ENCODE measurements at places on chromosomes 11 and 22. TPM values are rescaled to one million over a fixed set of nuclear protein-coding genes. Genes with fewer than 3 reads are reported as not detected.

Gene CHCHD10
- total RNA-seq: 30.6 TPM

Gene TNNT3
- 2.0 TPM for total RNA-seq

Gene PRR5
- total RNA-seq: 10.1 TPM

Gene MMP11
- total RNA-seq: 0.46 TPM

Gene ACR
- total RNA-seq: not detected

Gene APOBEC3G
- 2.2 TPM for total RNA-seq

Gene GTSE1
- total RNA-seq: 0.12 TPM

Gene DEUP1
- 0.28 TPM for total RNA-seq

Gene MYBPC3
- total RNA-seq: 1.0 TPM

Gene KRTAP5-6
- not detected for total RNA-seq

Gene KCNJ11
- 5.0 TPM for total RNA-seq

Gene MS4A12
- total RNA-seq: not detected

- DNase-seq: no peak
Measured at GRCh38 chr11:75597636-75598035, 35.6 kb downstream of the SERPINH1 start.

DNA sequence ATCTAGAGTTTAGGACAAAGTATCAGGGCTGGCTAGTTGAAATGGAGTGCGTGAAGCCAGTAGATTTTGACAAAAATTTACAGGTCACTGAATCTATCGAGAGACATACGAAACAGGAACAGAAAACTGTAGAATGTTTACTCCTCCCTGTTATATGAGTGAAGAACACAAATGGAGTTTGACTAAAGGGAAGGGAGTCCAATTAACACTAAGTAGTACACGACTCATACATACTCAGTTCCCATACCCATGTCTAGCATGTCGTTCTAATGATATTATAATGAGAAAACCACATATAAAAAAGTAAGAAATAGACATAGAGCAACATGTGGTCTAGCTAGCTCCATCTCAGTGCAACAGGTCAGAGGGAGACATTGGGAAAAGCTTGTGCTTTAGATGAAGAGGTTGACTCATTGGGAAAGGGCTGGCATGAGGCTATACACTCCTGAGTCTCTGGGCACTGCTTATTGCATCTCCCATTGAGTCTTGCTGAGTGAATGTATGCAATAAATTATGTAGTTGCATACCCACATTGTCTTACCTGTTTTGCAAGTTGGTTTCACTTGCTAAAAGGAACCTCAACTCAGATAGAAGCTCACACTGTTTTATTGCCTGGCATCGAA, 43.5 kb downstream of the CD44 start:
- DNase-seq: no peak

GRCh38 chr11:117823294-117823945, 1.1 kb downstream of the FXYD2 start:
- DNase-seq: peak; percentile 62

- no peak for DNase-seq
Measured at GRCh38 chr22:43969989-43970755, 14.9 kb downstream of the SAMM50 start.

GRCh38 chr22:32815943-32816342, 14.4 kb downstream of the TIMP3 start:
- DNase-seq: no peak

- peak; percentile 35 for DNase-seq
Measured at GRCh38 chr11:61587541-61587941, 6.7 kb upstream of the SYT7 start.

DNA sequence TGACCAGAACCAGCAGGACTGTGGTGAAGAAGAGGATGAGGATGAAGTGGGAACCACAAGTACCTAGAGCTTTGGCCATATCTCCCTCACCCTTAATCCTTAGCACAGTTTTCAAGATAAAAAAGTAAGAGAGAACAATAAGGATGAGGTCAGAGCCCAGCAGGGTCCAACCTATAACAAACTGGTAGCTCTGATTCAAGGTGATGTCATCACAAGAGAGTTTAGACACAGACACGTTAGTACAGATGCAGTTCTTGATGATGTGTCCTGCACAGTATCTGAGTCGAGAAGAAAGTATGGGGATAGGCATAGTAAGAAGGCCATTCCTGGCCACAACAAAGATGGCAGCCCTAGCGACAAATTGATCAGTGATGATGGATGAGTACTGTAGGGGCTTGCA, 586 bp downstream of the OR56A5 start:
- no peak for DNase-seq

GRCh38 chr11:92685049-92685448, 284.4 kb upstream of the MTNR1B start:
- no peak for DNase-seq

- no peak for DNase-seq
Measured at GRCh38 chr11:92313784-92314183, 89.2 kb downstream of the FAT3 start.

GRCh38 chr22:21862386-21863245, 4.8 kb downstream of the MAPK1 start:
- no peak for DNase-seq

- DNase-seq: no peak
Measured at GRCh38 chr11:22522225-22522624, 103.4 kb downstream of the FANCF start.

- no peak for DNase-seq
Measured at GRCh38 chr22:34587357-34588356, 478.3 kb upstream of the ISX start.

- DNase-seq: peak; percentile 81
Measured at GRCh38 chr11:17386331-17387084, 2.0 kb downstream of the KCNJ11 start.

GRCh38 chr22:23047742-23048141, 22.6 kb upstream of the GNAZ start:
- DNase-seq: no peak

- DNase-seq: peak; percentile 94
Measured at GRCh38 chr22:20298803-20299745, 20.8 kb downstream of the DGCR6L start.

- DNase-seq: peak; percentile 58
Measured at GRCh38 chr22:40176921-40177737, 596 bp upstream of the TNRC6B start.

- DNase-seq: peak; percentile 51
Measured at GRCh38 chr11:43987384-43988039, 45.1 kb downstream of the C11orf96 start.

GRCh38 chr11:60831501-60832079, 10.3 kb upstream of the CCDC86 start:
- DNase-seq: no peak

- peak; percentile 70 for DNase-seq
Measured at GRCh38 chr22:30390974-30391691, 3.9 kb upstream of the RNF215 start.

DNA sequence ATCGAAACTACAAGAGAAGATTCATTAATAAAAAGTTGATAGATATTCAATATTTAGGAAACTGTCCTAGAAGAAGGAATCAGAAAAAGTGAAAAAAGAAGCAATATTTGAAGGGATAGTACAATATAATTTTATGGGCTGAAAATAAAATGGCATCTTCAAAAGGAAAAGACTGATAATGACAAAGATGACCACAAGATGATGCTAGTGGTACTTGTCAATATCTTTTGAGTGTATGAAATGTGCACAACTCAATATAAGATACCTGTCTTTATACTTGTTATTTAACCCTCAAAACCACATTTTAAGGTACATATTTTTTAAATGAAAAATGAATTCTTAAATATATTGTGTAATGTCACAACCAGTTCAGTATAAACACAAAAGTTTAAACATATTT, 1059.6 kb upstream of the RAG2 start:
- DNase-seq: no peak

DNA sequence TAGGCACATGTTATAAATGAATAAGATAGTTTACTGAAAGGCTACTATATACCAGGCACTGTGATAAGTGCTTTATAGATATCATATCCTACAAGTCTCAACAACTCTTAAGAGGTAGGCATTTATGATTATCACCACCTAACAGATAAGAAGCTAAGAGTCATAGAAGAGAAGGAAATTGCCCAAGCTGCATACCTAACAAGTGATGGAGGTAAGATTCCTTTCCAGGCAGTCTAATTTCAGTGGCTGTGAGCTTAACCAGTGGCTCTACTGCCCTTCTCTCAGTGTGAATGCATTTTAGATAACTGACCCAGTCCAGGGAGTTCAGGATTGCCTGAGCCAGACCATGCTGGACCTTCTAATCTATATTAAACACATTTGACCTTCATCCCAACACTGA, 39.2 kb downstream of the HEPHL1 start:
- DNase-seq: no peak

GRCh38 chr11:35515224-35515623, 10.2 kb downstream of the PAMR1 start:
- no peak for DNase-seq

DNA sequence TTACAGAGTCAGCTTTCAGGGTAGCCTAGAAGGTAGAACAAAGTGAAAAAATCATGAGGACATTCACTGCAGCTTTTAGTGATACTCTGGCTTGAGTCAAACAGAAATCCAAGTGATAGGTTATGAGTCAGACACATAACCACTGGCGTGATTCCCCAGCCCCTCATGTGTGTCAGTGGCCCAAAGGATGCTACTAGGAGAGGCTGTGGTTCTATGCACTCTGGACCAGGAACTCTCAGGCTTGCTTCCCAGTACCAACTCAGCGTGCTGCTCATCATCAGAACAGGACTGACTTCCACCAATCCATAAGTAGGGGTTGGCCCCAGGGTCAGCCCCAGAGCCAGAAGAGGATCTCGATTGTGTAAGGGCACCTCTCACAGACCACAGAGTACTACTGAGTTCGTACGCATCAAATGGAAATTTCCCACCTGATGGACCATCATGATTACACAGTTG, 116.8 kb downstream of the MED15 start:
- DNase-seq: no peak

DNA sequence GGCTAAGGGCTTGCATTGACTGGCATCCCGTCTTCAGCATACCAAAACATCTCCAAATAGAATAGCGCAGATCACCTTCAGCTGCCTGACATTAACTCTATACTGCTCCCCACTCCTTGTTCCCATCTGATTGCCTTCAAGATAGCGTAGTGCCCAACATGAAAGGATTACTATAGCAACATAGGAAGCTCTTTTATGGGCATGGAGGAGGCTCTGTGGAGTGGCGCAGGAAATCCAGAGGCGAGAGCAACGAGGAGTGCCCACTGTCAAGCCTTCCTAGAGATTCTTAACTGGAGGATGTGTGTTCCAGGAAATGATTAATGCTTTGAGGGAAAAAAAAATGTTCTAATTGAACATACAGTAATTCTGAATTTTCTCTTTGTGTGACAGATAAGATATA, 213.3 kb downstream of the CADM1 start:
- no peak for DNase-seq

- no peak for DNase-seq
Measured at GRCh38 chr11:127130321-127130720, 129.8 kb upstream of the KIRREL3 start.

GRCh38 chr22:19681863-19682245, 32.4 kb upstream of the SEPTIN5 start:
- DNase-seq: no peak

DNA sequence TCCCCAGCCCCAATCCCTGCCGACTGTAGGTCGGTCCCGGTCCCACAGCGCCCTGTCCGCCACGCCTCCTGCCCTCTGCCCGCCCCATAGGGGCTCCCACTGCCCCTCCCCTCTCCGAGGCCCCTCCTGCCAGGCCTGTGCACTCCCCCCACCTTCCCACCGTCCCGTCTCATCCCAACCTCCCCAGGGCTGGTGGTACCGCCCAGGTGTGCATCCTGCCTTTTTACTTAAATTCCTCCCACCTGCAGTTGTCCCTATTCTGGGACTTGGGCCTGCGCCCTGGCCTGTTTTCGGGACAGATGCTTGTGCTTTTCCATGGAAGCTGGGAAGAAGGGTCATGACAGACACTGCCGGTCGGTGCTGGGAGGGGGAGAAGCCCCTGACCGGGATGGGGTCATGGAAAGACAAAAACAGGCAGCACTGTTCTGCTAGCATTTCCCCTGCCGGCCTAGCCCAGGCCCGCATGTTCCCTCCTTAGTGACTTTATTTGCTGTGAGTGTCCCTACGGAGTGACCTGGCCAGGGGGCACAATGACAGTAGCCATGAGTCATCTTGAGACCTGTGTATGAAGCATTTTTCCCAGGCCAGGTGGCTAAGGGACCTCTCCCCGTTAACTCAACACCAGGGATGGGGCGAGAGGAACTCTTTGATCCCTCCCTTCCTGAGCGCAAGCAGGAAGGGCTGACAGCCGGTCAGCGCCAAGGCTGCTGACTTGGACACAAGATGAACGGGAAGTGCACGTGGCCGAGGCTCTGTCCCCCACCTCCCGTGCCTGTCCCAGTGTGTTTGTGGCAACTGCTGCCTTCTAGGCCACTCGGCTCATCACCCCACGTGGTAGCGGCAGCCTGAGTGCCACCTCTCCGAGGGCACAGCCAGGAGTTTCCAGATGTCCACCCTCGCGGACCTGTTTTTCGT, 7.1 kb downstream of the TBX1 start:
- DNase-seq: peak; percentile 20

DNA sequence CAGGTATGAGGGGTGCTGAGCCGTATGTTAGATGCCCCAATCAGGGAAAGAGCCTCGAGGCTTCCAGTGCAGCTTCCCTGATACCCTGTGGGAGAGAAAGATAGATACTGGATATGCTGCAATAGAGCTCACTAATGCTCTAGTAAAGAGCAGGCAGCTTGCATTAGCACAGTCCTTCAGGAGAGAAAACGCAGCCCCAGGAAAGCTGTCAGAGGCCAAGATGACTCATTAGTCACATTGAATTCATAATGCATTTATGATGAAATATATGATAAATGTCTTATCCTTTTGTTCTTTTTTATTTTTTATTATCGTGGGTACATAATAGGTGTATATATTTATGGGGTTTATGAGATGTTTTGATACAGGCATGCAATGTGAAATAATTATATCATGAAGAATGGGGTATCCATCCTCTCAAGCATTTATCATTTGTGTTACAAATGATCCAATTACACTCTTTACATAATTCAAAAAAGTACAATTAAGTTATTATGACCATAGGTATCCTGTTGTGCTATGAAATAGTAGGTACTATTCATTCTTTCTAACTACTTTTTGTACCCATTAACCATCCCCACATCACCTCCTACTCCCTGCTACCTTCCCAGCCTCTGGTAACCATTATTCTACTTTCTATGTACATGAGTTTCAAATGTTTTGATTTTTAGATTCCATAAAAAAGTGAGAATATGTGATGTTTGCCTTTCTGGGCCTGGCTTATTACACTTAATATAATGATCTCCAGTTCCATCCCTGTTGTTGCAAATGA, 94.5 kb upstream of the TOP3B start:
- DNase-seq: no peak

- no peak for DNase-seq
Measured at GRCh38 chr22:31945971-31946680, 1.8 kb downstream of the YWHAH start.

GRCh38 chr11:48106166-48106565, 110.4 kb upstream of the OR4B1 start:
- no peak for DNase-seq

DNA sequence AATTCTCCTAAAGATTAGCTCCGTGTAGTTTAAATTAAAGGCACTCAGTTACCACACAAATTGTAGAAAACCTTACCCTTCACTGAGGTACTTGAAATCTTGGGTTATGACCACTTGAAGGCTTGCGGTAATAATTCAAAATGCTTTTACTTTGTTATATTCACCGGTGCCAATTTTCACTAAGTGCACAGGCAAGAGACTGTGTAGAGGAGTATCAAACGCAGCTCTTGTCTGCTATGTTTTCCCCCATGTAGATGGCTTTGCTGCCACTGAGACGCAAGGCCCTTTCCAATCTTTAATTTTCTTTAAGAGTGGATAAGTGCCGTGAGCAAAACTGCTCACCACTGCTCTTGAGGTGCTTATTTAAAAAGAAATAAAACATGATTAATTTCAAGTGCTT, 155.8 kb downstream of the CADM1 start:
- DNase-seq: no peak

GRCh38 chr22:32897400-32897799, 95.9 kb downstream of the TIMP3 start:
- DNase-seq: no peak

Data from pancreas (tissue), 10 donors.